ENCODE measurements at places on chromosomes 7 and 10.

DNA sequence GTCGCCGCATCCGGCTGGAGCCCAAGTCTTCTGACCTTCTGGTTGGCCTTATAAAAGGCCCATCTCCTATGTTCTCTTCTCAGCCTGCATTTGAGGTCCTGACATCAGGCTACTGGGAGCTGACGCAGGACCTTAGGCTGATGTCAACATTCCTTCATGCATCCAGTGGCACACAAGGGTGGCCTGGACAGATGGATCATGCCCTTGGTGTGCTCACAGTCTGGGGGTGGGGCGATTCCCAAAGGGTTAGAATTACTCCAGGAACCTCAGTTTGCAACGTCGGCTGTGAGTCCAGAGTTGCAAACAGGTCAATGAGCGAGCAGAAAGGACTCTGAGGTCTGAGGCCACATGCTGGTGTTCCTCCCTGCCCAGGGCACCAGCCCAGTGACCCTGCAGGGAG lies 8.2 kb upstream of the CLIP2 start:
- no peak for DNase-seq

GRCh38 chr10:43785252-43785651 lies 136.6 kb upstream of the ZNF32 start:
- no peak for DNase-seq

- DNase-seq: no peak
Measured at GRCh38 chr7:17946591-17946990, 6.3 kb upstream of the SNX13 start.

- DNase-seq: no peak
Measured at GRCh38 chr7:86749741-86750665, 106.3 kb downstream of the GRM3 start.

DNA sequence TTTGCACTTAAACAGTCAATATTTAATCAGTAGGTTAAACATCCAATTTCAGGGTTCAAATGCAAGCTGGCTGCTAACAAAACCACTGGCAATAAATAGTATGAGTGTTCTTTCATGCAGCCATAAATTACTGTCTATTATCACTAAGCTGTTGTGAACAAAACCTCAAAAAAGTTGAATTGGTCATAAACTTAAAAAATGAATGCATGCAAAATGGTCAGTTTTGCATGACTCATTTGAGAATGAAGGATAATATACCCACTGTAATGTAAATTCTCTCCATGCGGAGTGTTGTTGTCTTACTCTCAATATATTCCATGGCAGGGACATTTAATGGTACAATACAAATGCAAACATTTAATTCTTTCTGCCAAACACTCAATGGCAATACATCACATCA lies 226.4 kb downstream of the MAGI2 start:
- DNase-seq: no peak

- DNase-seq: no peak
Measured at GRCh38 chr10:62959553-62959952, 143.4 kb upstream of the EGR2 start.

DNA sequence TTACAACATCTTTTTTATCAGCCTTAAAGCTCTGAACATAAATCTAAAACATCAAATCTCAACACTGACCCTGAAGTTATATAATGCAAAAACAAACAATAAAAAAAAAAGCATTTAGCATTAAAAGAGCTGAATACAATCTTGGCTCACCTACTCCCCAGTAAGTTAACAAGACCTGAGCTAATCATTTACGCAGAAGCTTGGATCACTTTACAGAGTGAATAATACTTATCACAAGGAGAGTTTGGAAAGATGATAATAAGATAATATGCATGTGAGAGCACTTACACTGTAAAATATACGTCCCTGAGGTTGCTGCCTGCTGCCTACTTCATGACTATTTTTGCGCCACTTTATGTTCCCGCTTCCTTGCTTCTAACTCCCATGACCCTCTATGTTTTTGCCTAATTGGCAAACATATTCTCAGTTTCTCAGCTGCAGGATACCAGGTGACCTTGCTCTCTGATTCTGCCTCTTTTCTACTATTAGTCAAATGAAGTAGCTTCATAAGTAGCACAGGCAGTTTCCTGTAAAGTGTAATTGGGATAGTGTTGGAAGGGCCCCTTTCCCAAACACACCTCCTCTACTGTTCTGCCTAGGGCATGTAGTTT lies 333.6 kb downstream of the LRRTM3 start:
- no peak for DNase-seq

DNA sequence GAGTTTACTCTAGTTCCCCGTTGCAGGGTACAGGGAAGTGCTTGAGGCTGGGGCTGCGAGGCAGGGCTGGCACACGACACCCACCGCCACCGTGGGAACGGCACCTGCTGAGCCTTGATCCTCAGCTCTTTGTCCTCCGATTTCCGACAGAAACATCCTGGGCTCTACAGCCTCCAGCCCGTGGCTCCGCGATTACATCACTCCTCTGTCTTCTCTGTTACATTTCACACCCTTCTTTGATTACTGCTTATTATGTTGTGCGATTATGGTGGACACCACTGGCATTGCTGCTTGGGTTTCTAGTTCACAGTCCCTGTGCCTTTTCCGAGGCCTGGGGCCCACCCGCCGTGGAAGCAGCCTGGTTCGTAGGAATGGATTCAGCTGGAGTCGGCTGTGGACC lies 26.9 kb downstream of the FKBP6 start:
- DNase-seq: peak; percentile 29

DNA sequence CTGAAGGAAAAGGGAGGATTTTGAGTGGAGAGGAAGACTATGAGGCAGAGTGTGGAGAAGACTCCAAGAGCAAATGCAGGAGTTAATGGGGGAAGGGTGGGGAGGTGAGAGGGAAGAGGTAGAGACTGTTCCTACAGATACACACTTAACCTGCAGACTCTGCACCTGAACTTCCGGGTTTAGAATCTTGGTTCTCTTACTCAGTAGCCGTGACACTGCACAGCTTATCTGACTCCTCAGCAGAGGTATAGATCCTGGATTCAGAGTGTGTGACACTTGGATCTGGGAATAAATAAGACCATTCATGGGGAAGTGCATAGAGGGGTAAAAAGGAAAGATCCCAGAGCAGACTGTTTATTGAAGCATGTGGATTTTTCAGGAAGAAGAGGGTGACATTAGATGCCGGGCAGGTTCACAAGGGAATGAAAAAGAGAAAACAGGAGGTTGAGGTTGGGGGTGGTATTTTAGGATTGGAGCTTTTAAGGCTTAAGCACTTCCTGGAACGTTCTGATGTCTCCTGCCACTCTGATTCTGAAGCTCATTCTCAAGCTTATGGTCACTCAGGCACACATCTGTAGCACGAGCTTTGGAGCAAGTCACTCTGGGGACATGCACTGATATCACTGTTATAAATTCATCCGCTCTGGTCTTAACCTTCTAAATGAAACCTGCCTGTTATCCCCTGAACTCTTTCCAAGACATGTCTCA lies 5.7 kb upstream of the ZC3HAV1L start:
- no peak for DNase-seq

DNA sequence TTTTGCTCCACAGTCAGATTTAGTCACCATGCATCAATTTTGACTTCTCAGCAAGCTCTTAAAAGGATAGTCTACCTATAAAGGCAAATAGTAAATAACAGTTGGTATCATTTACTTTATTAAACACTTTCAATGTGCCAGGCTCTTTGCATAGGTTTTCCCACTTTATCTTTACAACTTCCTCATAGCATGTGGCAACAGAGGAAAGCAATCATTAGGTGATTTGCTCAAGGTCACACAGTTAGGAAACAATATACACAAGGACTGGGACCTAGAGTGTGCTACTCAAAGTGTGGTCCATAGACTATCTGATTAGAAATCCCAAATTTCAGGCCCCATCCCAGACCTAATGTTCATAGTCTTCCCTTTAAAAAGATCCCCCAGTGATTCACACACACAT lies 212.3 kb downstream of the MTERF1 start:
- no peak for DNase-seq

- DNase-seq: peak; percentile 10
Measured at GRCh38 chr7:4815121-4815520, 39.7 kb downstream of the AP5Z1 start.

DNA sequence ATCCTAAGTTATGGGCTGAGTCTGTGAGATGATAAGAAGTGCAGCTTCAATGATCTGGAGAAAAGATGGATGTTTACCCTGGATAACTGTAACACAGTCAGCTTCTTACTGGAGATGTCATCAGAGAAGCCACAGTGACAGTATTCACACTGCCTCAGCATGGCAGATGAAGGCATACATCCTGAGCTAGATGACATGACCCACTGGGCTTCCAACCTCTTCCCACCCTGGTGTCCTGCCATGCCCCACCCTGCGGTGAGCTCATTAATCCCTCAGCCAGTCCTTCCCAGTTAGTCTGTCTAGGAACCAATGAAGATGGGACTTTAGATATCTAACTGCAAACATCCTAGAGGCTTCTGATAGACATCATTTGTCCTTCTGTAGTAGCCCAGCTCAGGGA lies 213.8 kb downstream of the TAX1BP1 start:
- no peak for DNase-seq

- no peak for DNase-seq
Measured at GRCh38 chr10:110853921-110854605, 17.7 kb upstream of the PDCD4 start.

DNA sequence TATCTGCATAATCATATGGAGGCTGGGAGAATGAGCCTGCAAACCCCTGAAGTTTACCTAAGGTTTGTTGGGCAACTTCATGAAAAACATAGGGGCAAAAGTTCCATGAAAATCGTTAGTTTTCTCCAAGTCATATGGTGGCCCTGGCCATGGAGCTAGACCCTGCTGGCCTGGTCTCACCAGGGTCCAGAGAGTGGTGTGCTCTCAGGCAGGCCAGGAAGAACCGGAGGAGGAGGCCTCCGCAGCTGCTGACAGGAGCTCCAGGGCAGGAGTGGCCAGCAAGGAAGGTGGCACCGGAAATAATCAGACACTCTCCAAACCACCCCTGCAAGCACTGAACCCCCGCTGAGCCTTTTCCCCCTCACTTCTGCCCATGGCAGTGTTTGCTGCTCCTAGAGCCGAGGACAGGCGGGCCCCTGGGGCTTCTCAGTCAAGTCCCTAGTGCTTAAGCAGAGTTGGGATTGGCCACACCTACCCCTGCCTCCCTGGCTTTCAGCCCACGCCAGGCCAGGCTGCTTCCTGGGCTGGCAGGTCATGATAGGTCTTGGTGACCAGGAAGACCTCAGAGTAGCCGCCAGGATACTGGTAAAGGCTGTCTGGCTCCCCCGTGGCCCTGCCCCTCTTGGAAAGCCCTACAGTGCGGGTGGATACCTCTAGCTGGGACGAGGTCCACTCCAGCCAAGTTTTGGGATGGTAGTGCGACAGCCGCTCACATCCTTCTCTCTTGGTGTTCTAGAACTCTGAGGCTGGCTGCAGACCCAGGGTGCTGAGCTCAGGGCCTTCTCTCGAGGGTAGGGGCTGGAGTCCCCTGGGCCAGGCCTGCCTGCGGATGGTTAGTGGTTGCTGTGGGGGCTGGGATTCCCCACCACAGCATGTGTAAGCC lies 242.8 kb downstream of the MGMT start:
- DNase-seq: no peak

DNA sequence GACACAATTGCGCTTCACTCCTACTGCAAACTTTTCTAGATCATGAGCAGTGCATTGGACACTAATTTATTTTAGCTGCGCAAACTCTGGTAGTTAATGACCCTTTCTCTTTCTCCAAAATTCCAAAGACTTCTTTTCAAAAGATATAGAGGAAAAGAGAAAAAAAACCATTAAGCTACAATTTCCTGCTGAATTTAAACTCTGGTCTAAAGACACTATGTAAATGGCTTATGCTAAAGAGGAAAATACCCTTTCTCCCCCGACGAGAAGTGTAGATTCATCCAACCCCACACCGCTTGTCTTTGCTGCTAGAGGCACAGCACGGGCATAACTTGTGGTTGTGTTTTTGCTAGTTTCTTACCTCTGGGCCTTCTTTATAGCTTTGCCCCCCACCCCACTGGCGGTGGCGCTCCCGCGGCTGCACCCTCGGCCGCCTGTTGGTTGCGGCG lies 84.1 kb downstream of the SNX10 start:
- no peak for DNase-seq

- no peak for DNase-seq
Measured at GRCh38 chr7:133575726-133576440, 323.0 kb downstream of the EXOC4 start.

DNA sequence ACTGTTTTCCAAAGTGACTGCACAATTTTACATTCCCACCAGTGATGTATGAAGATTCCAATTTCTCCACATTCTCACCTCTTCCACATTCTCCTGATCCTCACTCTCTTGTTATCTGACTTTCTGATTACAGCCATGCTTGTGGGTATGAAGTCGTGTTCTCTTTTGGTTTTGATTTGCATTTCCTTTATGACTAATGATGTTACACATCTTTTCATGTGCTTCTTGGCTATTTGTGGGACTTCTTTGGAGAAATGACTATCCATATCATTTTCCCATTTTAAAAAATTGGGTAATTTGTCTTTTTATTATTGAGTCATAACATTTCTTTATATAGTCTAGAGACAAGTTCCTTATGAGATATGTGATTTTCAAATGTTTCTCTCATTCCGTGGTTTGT lies 10.5 kb upstream of the GIMAP8 start:
- DNase-seq: no peak

DNA sequence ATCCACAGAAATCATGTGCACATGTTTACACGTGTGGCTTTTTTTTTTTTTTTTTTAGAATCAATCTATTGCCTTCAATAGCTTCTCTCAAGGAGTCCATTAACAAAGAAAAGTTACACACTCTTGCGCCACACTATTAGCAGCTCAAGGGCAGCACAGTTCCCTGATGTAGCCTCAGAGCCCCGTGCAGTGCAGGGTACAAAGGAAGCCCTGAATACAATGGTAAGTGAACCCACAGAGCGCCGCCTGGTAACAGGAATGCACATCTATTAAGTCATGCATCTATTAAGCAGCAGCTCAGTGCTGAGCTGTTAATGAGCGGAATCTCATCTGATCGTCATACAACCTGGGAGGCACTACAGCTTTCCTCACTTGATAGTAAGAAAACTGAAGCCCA lies 113.7 kb upstream of the PDLIM1 start:
- DNase-seq: no peak

- DNase-seq: no peak
Measured at GRCh38 chr7:55174856-55175255, 156.0 kb downstream of the EGFR start.

- no peak for DNase-seq
Measured at GRCh38 chr7:37484426-37485073, 35.9 kb upstream of the ELMO1 start.

DNA sequence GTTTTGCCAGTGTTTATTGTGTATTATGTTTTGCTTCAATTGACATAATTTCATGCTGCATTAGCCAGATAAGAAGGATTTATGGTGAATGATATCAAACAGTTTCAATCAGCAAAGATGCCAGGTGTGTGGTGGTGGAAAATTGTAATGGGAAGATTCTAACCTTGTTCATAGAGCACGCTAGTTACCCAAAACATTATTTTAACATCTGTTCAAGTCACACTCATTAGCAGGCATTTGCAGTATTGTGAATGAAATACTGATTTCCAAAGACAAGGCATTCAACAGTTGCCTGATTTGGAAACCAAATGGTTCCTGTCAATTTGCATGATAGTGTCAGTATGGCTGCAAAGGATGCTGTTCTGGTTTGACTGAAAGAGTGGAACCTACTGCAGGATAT lies 129.7 kb downstream of the EPC1 start:
- DNase-seq: no peak
